ENCODE measurements at places on chromosomes 6 and 20.

GRCh38 chr6:135270676-135271536 lies 89.8 kb downstream of the MYB start:
- DNase-seq: no peak

GRCh38 chr20:53104884-53105283 lies 132.7 kb downstream of the TSHZ2 start:
- DNase-seq: no peak

GRCh38 chr20:59583428-59584277 lies 20.7 kb upstream of the PHACTR3 start:
- DNase-seq: no peak

DNA sequence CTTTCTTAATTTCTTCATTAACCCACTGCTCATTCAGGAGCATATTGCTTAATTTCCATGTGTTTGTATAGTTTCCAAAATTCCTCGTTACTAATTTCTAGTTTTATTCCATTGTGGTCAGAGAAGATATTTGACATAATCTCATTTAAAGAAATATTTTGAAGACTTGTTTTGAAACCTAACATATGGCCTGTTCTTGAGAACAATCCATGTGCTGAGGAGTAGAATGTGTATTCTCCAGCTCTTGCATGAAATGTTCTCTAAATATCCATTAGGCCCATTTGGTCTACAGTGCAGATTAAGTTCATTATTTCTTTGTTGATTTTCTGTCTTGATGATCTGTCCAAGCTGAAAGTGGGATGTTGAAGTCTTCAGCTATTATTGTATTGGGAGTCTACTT lies 251.7 kb downstream of the ALDH8A1 start:
- no peak for DNase-seq

- no peak for DNase-seq
These were observed 113.1 kb downstream of the TRIM27 start for GRCh38 chr6:28810659-28811053.

GRCh38 chr20:50431066-50431450 lies 79.1 kb upstream of the PTPN1 start:
- DNase-seq: no peak

GRCh38 chr20:17640875-17641378 lies 41.1 kb downstream of the RRBP1 start:
- DNase-seq: no peak
